Stimulated activated CD4-positive, alpha-beta T cell treated with anti-CD3 and anti-CD28 coated beads, Interleukin-1b, Interleukin-23, amount 100 ng/mL, for 1 hour (primary cell): ENCODE measurements at places on chromosomes 3 and 15.

DNA sequence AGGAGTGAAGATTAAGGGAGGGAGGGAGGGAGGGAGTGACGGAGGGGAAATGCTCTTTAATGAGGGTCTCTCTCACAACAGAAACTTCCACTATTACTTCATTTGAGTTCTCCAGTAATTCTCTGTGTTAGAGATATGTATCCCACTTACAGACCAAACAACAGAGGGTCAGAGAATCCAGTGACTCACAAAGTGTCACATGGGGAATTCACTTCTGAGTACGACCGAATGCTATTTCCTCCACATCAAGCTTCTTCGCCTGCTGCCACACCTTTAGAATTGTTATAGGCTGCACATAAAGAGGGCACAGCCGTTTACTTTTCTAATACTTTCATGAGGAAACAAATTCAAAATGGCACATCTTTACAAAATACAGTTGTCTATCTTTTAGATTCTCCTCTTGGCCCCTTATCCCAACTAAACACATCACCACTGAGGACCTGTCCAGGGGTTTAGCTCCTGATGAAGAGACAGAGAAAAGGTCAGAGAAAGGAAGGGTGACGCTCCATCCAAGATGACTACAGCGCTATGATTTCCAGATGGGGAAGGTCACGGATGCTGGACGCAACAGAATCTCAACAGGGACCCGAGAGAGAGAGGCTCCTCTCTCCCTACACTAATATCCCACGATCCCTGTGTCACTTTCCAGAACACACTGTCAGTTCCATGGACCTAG lies 119.0 kb downstream of the XXYLT1 start:
- DNase-seq, result no peak

- DNase-seq, result no peak
Observed at GRCh38 chr15:70879401-70879800, 12.8 kb downstream of the THAP10 start.

DNA sequence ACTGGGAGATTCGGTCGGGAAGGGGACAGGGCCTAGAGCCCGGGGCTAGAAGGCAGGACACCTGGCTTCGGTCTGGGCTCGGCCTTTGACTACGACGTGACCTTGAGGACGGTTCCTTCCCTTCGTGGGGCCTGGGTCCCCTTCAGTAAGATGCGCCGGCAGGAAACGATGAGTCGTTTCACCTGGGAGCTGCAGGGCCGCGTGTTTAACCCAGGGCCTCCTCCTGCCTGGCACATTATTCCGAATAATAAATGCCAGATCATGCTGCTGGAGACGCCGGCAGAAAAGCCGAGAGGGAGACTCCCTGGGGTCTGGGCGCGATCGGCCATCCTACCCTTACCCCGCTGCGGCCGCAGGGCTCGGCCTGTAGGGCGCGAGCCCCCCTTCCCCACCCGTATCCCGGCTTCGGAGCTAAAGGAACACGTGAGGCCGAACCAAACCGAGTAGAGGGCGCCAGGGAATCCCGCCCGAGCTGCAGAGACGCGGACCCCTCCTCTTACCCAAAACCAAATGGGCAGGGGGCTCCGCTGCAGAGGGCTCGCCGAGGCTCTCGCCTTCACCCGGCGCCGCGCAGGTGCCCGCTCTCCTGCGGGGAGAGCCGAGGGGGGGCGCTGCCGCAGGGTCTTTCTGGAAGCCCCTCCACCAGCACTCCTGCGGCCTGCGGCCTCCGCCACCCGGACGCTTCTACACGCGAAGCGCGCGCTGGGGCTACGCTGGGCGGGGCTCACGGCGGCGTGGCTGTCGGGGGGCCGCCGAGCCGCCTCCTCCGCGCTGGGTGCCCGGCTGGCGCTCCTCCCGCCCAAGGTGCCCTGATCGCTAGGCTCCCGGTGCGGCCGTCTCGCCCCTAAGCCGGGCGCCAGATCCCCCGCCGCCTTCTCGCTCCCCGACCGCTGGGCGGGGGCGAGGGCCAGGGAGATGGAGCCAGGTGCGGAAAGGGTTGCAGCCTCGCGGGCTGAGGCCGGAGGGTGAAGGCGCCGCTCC lies at the start of gene BDH1:
Gene BDH1 (minus strand): TSS at position 688 of the 981 bp plus-strand sequence. CDS start 9,525 bp downstream, outside the sequence.
- DNase-seq, result peak; percentile 39

GRCh38 chr3:81974751-81975150 lies 213.3 kb upstream of the GBE1 start:
- no peak for DNase-seq
